ENCODE measurements at places on chromosomes 2 and 18.
A peak's percentile ranks its signal among the peaks of the same experiment; 100 is the strongest.

DNA sequence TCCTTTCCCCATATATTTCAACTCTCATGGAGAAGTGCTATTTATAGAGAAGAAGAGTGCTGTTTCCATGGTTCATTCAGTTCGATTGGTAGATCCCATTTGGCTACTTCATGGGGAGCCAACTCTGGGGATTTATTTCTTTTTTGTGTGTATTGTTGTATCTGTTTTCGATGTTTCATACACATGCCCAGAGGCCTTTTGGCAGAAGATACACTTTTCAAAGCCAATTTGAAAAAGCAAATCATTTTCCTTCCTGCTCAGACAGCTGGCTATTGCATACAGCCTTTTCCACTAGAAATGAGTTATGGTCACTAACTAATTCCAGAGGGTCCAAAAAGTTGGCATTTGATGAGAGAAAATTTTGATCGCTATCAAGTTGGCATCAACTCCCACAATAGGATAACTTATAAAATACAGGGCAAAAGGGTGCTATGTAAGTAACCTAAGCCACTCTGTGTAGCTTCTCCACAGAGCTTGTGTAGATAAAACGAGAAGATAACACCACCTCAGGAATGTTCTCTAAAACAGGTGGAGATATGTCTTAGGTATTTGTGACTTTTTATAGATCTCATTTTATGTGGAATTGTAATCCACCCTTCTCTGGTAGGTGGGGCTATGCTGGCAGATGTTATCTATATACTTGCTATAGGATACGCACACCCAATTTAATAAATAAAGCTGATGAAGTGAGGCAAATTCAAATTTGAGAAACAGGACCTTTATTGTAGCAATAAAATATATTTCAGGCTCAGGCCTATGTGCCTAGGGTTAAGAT lies 798.5 kb downstream of the SATB2 start:
- no peak for DNase-seq

DNA sequence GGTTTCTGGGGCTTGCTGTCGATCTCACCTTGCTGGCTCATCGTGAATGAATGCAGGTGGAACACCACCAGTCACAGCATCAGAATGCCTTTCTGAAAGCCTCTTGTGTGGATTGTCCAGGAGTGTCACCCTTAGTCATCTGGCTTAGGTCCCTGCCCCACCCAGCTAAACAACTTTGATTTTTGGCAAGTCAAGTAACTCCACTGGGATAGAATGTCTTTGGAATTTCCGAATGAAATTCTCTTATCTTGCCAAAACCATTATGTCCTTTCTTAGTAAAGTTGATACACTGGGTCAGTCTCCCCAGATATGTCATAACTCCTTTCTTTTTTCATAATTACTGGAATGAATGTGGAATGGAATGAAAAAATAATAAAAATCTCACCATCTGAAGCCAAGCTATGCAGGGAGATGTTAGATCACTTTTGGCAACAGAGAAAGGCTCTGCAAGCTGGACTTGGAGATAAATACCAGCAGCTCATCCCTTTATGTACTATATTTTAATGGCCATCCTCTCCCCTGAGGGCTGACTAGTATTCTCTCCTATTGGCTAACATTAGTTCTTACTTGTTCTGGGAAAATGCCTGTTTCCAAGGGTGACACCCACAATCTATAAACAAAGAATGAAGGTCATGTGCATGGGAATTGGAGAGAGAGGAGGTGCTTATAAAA lies 35.4 kb downstream of the INSIG2 start:
- DNase-seq: no peak

DNA sequence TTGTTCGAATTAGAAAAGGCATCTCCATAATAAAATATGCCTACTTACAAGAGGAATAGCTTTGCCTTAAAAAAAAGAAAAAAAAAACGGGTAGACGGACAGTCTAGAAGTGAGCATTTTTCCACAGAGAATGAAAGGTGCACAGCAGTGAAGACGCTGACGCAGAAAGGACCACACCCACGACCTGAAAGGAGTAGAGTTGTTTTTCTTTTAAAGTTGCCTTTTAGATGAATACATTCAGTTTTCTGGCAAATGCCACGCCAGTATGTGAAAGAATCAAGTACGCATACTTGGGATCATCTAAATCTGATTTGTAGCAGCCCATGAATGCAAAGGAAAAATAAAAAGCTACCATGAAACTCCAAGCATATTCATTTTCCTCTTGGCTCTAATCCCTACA lies 809.2 kb upstream of the SOX11 start:
- no peak for DNase-seq

DNA sequence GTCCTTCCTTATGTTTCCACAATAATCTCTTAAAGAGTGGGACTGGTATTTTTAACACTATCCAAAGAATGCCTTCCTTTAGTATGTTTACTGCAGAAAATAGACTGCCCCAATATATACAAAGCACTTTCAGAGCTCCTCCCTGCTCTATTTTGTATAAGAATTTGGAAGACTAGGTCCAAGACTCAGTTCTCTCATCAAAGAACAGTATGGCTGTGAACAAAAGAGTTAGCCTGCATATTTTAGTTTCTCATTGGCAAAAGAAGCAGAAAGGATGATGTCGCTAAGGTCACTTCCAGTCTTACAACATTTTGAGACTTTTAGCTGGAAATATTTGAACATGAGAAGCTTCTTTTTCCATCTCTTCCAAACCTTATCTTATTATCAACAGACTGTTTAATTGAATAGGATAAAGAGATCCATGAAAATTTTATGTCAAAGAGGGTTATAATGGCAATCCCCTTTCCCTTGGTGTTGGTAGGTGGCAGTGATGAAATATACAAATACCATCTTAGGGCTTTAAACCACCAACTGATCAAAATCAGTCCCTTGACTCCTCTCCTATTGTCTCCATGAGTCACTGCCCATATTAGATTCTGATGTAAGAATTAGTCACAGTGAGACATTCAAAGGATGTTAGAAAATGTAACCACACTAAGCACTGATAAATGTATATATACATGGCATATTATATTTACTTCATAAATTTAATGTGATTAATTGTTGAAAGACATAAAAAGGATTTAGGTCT lies 266.9 kb upstream of the DSEL start:
- no peak for DNase-seq

- DNase-seq: no peak
Measured at GRCh38 chr18:34624551-34624950, 85.5 kb upstream of the DTNA start.

DNA sequence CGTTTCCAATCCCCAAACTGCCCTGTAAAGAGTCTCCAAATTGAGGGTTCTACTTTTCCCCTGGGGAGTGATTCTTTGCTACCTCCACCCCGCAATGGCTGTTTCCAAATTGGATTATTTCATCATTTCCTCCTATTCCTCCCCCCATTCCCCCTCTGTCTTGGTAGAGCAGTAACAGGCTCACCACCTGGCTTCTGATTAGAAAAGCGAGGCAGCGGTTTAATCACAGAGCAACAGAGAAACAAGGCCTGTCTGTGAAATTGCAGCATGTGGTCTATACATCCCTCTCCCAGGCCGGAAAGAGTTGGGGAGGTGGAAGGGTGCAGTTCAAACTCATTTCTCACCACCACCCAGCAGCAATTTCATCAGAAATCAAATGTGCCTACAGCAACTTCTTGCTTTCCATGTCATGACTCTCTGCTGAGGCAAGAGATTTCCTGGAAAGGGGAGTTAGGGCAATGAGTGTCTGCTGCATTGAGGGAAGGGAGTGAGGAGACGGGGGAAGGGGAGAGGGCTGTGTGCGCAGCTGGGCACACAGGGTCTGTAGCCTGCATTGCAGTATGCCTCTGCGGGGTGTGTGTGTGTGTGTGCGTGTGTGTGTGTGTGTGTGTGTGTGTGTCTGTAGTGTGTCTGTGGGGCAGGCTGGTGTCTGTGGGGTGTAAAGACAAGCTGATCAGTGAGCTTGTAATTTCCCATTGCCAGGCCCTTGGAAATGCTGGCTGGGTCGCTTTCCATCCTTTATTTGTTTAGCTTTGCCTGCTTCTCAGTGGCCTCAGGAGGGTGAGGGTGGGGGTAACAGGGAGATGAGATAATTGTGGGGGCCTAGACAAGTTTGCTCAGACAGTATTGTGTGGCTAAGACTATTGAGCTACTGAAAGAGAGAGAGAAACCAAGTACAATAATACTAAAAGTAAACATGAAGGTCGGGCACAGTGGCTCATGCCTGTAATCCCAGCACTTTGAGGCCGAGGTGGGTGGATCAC lies 13.5 kb upstream of the IGFBP2 start:
- DNase-seq: no peak

GRCh38 chr2:126945118-126945517 lies 46.4 kb downstream of the TEX51 start:
- peak; percentile 4 for DNase-seq

GRCh38 chr2:170465241-170465640 lies 249.9 kb upstream of the SP5 start:
- DNase-seq: no peak

DNA sequence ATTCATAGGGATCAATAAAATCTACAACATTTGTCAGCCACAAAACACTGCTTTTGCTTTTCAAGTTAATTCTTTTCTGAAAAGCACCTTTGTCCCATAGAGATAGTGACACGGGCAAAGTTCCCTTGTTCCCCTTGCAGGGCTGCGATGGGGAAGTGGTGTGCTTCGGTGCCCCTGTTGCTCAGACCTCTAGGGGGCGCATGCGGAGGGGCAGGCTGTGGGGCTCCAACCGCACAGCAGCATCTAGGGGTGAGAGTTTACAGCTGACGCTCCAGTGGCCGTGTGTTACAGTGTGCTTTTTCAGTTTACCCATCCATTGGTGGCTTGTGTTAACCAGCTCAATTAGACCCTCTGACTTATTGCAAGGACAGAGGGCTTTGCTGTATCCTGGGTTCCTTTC lies 1432.2 kb upstream of the ACVR2A start:
- DNase-seq: peak; percentile 44

- no peak for DNase-seq
Measured at GRCh38 chr18:73939391-73939790, 208.2 kb downstream of the FBXO15 start.

GRCh38 chr18:79420033-79420745 lies 24.5 kb downstream of the NFATC1 start:
- no peak for DNase-seq

- DNase-seq: no peak
Measured at GRCh38 chr2:70697603-70698383, 70.2 kb downstream of the ADD2 start.
